Ecto neural progenitor cell (in vitro differentiated cells): ENCODE measurements at places on chromosomes 2 and 18.
A peak's percentile ranks its signal among the peaks of the same experiment; 100 is the strongest.

GRCh38 chr2:158746488-158746887 lies 48.6 kb upstream of the DAPL1 start:
- DNase-seq, result no peak

- no peak for DNase-seq
These were observed 1019.4 kb upstream of the CDH2 start for GRCh38 chr18:29196307-29196706.

DNA sequence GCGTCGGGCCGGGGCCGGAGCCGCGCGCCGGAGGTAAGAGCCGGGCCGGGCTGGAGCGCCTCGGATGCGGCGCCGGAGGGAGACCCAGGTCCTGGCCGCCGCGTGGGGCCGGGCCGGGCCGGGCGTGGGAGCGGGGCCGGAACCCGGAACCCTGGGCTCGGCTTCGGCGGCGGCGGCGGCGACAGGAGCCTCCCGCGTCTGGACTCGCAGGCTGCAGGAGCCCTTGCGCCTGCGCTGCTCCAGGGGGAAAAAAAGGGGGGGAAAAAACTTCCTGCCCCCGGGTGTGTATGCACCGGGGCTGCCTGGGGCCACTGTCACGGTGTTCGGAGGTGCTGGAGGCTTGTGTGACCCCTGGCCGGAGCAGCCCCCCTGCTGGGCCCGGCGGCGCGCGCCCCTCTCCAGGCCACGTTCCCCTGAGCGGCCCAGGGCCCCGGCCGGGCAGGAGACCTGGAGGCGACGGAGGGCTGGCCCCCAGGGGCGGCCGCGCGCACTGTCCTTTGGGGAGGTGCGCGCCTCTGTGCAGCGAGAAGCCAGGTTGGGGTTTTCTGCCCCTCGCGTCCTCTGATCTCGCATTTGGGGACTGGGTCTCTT lies 864 bp downstream of the KLHL29 start:
- DNase-seq, result peak; percentile 59

DNA sequence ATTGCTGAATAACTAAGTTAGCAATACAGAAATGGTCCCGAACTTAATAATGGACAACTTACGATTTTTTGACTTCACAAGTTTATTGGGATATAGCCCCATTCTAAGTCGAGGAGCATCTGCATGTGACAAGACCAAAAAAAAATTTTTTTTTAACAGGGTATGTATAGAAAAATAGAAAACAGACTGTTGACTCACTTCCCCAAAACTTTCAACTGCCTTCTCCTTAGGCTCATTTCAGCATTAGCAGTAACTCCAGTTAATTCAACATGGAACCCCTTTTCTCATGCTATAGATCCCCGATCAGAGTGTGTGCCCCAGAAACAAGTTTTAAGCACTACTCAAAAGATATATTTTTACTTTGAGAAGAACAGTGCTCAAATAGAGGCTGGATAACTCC lies 5.4 kb downstream of the CD302 start:
- no peak for DNase-seq

DNA sequence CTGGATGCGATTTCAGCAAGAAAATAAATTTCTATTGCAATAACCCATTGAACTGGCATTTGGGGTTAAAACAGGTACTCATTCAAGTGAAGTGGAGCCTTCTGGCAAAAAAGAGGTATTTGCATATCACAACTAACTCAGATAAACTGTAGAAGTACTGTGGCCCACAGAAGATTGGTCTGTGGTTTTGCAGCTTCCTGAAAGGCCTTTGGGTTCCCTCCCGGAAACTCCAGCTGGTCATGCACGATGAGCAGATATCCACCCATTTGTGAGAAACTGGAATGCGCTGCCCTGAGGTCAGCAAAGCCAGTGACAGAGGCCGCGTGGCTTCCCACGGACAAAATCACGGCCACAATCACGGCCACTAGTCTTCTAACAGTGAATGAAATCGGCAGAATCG lies 106.3 kb downstream of the EPHA4 start:
- no peak for DNase-seq

DNA sequence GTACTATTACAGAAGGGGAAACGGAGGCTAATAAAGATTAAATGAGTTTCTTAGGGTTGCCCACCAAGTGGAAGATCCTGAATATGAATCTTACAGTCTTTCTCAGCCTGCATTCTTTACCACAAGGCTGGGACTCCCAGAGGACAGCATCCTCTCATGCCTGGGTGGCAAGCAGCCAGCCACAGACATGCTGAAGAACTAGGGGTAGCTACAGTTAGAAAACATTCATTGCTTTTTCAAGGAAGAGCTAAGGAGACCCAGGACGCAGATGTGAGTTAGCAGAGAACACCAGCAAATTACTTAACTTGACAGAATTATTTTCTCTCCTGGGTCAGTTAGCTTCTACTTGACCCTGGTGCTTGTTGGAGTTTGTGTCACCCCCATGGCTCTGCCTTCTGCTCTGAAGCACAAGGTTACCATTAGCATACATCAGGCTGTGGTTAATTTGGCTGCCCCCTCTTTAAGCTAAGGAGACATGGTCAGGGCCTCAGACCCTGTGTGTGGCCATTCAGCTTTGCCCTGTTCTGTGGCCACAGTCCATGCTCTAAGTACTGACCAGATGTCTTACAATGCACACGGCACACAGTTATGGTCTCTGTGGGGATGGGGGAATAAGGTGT lies 132.3 kb upstream of the TNP1 start:
- DNase-seq, result no peak

- DNase-seq, result no peak
These were observed 87.9 kb downstream of the ZEB2 start for GRCh38 chr2:144431998-144432397.

- DNase-seq, result no peak
These were observed 820.4 kb downstream of the GALR1 start for GRCh38 chr18:78069784-78070664.

- no peak for DNase-seq
These were observed 2.2 kb downstream of the IL1F10 start for GRCh38 chr2:113069676-113070605.

GRCh38 chr2:235560345-235560744 lies 66.5 kb downstream of the AGAP1 start:
- DNase-seq, result no peak

GRCh38 chr2:121283670-121284462 lies 1.1 kb downstream of the TFCP2L1 start:
- DNase-seq, result no peak

- no peak for DNase-seq
These were observed 88.0 kb downstream of the SMAD7 start for GRCh38 chr18:48862678-48863270.

DNA sequence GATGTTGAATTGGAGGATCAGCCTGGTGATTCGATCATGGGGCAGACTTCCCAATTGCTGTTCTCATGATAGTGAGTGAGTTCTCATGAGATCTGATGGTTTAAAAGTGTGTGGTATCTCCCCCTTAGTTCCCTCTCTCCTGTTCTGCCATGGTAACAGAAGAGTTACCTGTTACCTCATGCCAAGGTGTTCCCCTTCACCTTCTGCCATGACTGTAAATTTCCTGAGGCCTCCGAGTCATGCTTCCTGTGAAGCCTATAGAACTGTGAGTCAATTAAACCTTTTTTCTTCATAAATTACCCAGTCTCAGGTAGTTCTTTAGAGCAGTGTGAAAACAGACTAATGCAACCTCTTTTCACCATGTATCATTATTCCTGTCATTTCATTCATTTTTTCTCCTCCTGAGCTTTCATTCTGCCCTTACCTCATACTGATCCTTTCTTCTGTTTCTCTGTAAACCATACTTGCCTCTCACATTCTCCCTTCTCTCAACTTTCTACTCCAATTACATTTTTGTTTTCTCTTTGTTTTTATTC lies 22.0 kb downstream of the STARD6 start:
- no peak for DNase-seq

DNA sequence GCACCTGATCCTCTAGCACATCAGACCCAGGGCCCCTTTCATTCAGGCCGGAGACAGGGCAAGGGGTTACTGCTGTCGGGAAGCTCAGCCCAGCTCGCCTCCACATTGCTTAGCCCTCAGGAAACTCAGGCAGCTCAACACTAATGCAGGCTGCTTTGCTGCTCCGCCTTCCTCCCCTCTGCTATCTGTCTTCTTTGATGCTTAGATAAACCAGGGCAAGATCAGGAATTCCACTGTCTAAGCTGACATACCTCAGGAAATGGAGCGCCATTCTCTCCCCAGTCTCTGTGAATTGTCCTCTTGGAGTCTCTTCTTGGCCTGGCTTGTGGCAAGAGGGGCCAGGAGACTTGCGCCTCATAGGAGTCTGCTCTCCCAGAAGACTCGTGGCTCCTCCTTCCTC lies 25.5 kb upstream of the EXOC6B start:
- no peak for DNase-seq

- peak; percentile 38 for DNase-seq
These were observed 27.1 kb downstream of the TTC32 start for GRCh38 chr2:19874726-19875125.

DNA sequence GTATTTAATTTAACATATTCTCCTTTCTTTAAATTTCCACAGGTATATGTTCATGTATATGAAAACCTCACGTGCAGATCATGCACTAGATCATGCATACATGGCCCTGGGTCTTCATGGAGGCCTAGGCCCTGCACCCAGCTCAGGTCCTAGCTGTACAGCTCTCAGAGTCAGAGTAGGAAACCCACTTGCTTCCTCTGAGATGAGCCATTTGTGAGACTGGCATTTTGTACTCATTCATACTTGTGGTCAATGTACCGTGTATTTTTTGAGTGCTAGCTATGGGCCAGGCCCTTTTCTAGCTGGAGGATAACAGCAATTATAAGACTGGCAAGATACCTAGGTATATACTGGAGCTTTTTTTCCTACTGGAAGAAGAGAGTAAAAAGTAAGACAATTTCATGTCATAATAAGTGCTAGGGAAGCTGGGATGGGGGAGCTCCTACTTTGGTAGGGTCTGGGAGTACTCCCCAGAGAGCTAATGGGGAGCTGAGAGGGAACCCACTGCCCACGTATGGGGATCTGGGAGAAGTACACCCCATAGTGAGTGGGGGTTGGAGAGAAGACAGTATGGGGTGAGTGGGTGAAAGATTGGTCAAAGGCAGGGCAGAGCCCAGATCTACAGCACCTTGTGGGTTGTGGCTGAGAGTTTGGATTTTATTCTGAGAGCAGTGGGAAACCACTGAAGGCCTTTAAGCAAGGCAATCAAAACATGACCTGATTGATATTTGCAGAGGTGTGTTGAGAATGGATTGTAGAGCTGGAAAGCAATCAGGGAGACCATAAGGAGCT lies 72.0 kb downstream of the POLE4 start:
- DNase-seq, result no peak

DNA sequence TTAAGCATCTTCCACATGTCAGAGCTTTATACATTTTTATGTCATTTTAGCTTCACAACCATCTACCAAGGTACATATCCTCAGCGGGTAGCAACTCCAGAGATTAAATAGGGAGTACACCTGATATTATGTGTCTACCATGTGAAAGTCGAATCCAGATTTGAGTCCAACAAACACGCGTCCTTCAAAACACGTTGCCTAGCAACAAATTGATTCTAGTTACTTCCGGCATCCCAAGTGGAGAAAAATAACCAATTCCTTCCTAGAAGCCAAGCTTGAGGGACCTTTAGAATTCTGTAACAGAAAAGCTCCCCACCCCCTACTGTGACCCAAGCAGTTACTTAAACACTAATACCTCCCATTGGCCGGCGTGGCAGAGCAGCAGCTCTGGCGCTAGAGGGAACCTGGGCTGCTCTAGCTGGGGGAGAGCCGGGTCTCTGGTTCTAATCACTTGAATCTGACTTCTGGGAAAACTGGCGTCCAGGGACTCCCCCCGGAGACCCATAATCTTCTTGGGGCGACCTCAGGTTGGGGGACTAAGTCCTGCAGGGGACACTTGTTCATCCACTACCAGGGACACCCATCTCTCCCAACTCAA lies at the start of gene ERICH2:
TSS of gene ERICH2 (plus strand) at position 371 of the 598 bp plus-strand sequence. CDS start 304 bp downstream, outside the sequence.
- peak; percentile 81 for DNase-seq

- DNase-seq, result no peak
These were observed 234.1 kb downstream of the CCDC102B start for GRCh38 chr18:69032009-69032408.

GRCh38 chr18:62784966-62785413 lies 69.6 kb downstream of the PHLPP1 start:
- DNase-seq, result no peak

DNA sequence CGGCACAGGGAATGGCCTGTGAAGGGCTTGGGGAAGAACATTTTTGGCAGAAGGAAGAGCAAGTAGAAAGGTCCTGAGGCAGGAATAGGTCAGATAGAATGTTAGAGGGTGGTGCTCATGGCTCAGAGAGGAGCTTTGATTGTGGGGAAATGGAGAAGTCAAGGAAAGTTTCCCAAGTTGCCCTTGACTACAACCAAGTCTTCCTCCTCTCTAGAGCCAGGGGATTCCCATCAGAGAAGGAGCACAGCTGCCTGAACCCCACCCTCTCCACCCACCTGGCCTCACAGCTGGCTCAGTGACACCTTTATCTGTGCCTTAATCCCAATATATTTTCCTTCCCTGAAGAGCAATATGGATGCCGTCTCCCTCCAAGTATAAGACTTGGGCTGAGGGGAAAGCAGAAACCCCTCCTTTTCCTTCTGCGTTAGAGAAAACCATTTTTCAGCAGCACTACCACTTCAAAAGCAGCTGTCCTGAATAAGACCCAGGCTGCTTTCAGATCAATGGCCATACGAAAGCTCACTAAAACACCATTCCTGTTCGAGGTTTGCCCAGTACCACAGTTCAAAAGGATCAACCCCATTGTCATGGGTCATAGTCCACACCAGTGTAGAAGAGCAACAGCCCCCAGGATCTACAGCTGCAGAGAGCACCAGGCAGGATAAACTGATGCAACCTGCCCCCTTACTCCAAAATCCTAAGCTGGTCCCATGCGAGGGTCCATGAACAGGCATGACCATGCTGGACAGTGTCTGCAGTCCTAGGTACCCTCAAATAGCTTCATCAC lies 199.6 kb downstream of the AFF3 start:
- no peak for DNase-seq

GRCh38 chr2:181106229-181106628 lies 125.8 kb downstream of the UBE2E3 start:
- no peak for DNase-seq

GRCh38 chr2:235820571-235820970 lies 326.7 kb downstream of the AGAP1 start:
- DNase-seq, result no peak

DNA sequence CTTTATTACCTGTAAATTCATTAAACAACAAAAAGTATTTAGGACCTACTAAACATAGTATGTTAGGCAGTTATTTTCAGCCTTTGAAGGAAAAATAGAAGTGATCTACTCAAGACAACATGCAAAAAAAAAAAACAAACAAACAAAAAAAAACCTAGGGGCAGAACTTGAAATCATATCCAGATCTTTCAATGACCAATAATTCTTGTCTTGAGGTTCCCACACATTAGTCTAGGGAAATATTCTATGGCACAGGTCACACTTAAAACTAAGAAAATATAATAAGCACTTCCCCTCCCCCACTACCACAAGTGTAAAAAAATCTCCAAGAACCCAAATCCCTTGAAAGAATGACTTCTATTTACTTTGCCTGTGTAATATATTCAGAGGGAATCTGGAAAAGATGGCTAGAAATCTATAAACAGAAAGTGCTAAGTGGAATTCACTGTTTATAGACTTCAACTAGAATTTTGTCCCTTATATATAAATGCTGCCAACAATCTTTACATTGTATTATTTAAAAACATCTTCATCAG lies 3.5 kb downstream of the PELI1 start:
- no peak for DNase-seq
